ENCODE measurements at places on chromosomes 7 and 10. TPM values are rescaled to one million over a fixed set of nuclear protein-coding genes. Genes with fewer than 3 reads are reported as not detected.

HHEX gene
- 11.5 TPM for total RNA-seq

- H3K27me3 ChIP-seq, result no peaks in the 10 kb centered on the region
- DNase-seq, result no peak
- H3K4me3 ChIP-seq, result no peak overlapping the region
- no peaks in the 10 kb centered on the region for H3K4me1 ChIP-seq
Observed at GRCh38 chr7:105285118-105285874, 103.4 kb downstream of the SRPK2 start.

DNA sequence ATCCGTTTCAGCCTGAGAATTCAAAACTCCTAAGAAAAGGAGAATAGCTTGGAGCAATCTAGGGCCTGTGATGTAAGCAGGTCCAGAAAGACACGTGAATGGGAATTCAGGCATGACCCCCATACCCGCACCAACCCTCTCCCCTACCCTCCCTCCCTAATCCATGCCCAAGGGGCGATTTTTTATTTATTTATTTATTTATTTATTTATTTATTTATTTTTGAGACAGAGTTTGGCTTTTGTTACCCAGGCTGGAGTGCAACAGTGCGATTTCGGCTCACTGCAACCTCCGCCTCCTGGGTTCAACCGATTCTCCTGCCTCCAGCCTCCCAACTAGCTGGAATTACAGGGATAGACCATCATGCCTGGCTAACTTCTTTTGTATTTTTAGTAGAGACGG, 16.6 kb upstream of the EIF4H start:
- no peak overlapping the region for H3K4me3 ChIP-seq
- no peak overlapping the region for H3K27ac ChIP-seq
- H3K36me3 ChIP-seq, result no peaks in the 10 kb centered on the region
- H3K27me3 ChIP-seq, result no peaks in the 10 kb centered on the region

DNA sequence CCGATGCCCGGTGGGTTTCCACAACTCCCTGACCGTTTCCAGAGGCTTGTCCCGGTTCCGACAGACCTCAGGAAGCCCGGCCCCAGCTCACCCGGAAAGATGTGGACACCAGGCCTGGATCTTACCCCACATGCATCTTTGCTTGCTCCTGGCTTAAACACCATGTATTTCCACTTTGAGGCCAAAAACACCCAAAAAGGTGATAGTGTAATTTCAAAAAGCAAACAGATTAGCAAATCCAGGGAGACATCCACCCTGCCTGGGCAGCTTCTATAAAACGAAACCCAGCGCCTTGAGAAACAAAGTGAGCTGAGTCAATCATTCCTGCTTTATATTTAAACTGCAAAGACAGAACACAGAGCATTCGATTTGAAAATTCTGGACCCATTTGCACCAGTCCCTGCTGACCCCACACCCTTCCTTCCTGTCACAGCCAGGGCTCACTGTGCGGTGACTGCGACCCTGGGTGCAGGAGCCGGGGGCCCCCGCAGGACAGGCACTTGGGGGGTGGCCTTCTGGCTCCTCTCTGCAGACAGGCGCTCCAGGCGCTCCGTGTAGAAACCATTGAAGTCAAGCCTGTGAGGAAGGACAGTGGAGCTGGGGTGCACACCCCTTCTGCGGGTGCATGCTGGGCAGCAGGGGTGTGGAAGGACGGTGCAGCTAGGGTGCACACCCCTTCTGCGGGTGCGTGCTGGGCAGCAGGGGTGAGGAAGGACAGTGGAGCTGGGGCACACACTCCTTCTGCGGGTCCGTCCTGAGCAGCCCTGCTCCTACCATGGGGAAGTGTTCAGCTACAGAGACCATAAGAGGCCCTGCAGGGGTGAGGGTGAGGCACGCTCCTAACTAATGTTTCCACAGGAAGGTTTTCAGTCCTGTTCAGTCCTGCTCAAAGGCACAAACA, 2.9 kb upstream of the ADAM8 start:
- H3K27me3 ChIP-seq, result no peaks in the 10 kb centered on the region
- DNase-seq, result no peak
- H3K27ac ChIP-seq, result no peak overlapping the region
- H3K4me3 ChIP-seq, result no peak overlapping the region
- peaks cover 12% of the 10 kb centered on the region for H3K36me3 ChIP-seq
- no peaks in the 10 kb centered on the region for H3K4me1 ChIP-seq

- no peaks in the 10 kb centered on the region for H3K36me3 ChIP-seq
- H3K27ac ChIP-seq, result no peak overlapping the region
- no peak overlapping the region for H3K4me3 ChIP-seq
- no peaks in the 10 kb centered on the region for H3K4me1 ChIP-seq
Observed at GRCh38 chr10:131886237-131886636, 14.6 kb upstream of the PPP2R2D start.
